Dermis blood vessel endothelial cell (primary cell): ENCODE measurements at places on chromosomes 3 and 15.

DNA sequence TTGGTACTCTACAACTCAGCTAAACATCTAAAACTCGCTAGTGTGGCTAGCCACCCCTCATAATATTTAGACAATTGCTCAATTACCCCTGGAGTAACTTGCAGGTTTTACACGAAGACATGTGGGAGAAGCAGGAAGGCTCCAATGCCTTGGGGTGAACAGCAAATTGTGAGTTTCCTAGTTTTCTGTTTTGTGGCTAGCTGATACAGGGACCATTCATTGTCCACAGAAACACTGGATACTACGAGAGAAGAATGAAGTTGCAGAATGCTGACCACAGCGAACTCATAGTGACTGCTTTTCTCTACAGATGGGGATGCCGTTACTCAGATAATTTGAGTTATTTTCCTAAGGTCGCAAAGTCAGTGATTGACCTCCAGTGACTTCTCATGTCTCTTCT, 212.9 kb downstream of the P3H2 start:
- DNase-seq = peak; percentile 3

- peak; percentile 86 for DNase-seq
Measured at GRCh38 chr3:14810070-14810791, 8.5 kb upstream of the FGD5 start.

- no peak for DNase-seq
Measured at GRCh38 chr3:194054961-194055360, 81.0 kb upstream of the HES1 start.

- DNase-seq = no peak
Measured at GRCh38 chr3:19002606-19003005, 145.7 kb upstream of the KCNH8 start.

DNA sequence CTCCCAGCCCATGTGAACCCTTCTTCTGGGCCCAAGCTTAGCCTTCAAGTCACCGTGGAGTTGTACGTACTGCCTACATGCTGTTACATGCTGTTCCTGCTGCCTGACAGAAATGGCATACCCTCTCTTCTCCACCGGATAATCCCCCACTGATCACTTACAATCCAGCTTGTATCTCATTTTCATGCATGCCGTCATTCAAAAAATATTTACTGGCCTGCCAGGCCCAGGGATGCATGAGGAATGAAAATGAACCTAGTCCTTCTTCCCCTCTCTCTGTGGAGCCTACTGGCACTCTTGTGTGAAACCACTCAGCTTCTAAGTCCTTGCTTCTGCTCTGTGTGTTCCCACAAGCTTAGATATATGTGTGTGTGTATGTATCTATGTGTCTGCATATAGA, 60.6 kb downstream of the WNT5A start:
- no peak for DNase-seq

- DNase-seq = no peak
Measured at GRCh38 chr15:50055750-50056157, 63.3 kb downstream of the ATP8B4 start.

GRCh38 chr3:30440147-30440604, 166.2 kb upstream of the TGFBR2 start:
- peak; percentile 13 for DNase-seq

DNA sequence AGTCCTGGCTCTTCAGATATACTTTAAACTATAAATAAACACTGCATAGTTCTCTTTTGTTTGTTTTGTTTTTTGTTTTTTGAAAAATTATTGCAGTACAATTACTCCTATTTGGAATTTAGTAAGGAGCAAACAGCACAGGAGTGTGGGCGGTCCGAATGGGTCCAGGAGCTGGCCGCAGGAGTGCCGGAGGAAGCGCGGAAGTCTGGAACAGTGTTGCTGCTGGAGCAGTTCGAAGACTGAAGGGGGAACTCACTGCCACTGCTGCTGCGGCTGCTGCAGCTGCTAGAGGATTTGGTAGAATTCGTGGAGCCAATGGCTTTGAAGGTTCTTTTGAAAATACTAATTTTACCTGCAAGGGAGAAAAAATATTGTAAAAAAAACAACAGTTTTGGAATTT, 329.9 kb downstream of the ZNF385D start:
- no peak for DNase-seq

DNA sequence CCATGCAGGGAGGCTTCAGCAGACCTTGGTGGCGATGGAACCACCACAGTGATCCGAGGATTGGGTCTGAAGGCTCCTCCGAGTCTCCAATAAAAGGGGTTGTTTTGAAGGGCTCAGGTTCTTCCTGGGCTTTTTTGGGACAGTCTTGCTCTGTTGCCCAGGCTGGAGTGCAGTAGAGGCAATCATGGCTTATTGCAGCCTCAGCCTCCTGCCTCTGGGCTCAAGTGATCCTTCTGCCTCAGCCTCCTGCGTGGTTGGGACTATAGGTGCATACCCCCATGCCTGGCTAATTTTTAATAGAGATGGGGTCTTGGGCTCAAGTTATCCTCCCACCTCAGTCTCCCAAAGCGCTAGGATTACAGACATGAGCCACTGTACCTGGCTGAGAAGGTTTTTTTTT, 84.8 kb downstream of the IGF1R start:
- no peak for DNase-seq

GRCh38 chr3:149388001-149388440, 10.6 kb upstream of the TM4SF1 start:
- peak; percentile 18 for DNase-seq

- no peak for DNase-seq
Measured at GRCh38 chr3:190266265-190266912, 55.9 kb downstream of the CLDN1 start.

DNA sequence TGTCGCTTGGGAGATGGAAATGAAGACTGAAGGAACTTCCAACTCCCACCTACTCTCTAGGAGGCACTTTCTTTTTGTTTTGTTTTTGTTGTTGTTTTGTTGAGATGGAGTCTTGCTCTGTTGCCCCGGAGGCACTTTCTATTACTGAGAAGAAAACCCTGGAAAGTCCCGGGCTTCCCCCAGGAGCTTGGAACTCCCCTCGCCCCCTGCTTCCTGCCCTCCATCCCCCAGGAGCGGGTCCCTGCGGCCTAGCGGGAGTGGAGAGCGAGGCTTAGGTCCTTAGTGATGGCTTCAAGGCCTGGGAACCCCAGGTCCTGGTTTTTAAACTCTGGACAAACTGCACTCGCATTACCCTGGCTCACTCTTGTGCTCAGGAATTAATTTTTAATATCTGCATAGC, 195.7 kb downstream of the OCA2 start:
- no peak for DNase-seq

GRCh38 chr3:56681984-56682461, 1.0 kb downstream of the TASOR start:
- DNase-seq = no peak

DNA sequence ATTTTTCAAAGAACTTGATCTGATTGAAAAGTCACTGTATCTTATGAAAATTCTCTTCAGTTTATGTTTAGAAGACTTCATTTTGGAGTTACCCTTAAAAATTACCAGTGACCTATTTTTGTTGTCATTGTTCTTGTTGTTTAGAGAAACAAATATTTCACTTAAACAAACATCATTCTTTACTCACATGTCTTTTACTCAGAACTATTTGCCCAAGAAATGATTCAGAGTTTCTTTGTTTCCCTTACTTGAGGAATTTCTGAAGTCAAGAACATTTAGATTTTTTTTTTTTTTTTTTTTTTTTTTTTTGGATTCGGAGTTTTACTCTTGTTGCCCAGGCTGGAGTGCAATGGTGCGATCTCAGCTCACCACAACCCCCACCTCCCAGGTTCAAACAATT, 259.6 kb upstream of the UBE2E1 start:
- DNase-seq = no peak

- no peak for DNase-seq
Measured at GRCh38 chr15:60589253-60589652, 110.3 kb upstream of the ICE2 start.

DNA sequence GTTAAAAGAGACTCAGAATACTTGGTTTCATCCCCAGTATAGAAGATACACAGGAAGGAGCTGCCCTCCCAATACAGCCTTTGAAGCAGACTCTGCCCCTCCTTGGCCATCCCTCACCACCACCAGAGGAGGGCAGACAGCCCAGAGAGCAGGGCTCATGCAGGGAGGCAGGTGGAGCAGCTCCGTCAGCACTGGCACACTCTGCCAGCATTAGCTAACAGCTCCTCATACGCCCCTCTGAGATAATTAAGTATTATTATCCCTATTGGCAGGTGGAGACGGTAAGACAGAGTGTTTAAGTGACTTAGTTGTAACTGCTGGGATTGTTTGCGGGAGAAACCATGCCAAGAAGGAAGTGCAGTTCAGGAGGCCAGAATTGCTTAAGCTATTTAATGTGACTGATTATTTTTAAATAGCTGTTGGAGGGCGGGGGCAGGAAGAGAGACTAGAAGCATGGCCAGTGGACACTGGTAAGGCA, 434.0 kb downstream of the EPHB1 start:
- no peak for DNase-seq
